Type B pancreatic cell (in vitro differentiated cells): ENCODE measurements at places on chromosomes 2 and 18.

DNA sequence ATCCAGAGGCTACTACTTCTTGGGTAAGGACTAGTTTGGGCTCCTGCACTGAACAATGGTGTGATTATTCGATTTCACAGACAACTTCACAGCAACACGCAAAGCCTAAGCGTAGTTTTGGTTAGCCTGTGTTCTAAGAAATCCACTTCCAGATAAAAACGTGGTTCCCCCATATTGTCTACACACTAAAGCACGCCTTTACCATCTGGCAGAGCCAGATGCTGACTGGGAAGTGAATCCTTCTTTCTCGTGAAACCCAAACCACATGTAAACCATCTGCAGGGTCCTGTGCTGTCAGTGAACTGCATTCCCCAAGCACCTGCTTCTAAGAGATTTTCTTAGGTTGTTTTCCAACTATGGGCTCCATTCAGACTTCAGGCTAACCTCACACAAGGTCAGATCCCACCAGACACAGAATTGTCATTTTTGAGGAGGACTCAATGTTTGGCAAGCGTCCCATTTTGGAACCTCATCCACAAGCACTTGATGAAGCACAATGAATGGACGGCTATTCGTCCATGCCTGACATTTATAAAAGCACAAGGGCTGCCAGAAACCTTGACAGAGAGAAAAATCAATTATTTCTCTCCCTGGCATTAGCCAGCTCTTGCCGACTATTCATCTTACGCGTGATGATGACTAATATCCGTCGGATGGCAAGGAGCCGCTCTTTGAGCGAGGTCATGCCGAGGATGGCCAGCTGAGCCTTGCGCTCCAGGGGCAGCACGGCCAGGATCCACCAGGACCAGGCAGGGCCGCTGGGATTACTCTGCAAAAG, 38.4 kb downstream of the LONRF2 start:
- DNase-seq = no peak

DNA sequence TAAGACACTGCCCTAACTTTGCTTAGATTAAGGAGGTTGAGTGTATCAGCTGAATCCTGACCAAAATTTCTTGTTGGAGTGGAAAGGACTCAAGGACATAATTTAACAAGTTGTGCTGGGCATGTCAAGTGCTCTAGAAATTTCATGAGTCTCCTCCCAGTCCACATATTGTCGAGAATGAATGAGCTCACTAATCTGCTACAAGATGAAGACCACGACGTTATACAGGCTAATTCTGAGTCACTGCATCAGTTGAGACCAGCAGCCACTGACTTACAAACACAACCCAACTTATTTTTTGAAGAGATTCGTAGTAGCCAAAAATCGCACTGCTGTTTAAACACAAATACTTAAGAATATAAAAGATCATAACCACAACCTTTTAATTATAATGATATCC, 28.7 kb upstream of the SLC8A1 start:
- no peak for DNase-seq

DNA sequence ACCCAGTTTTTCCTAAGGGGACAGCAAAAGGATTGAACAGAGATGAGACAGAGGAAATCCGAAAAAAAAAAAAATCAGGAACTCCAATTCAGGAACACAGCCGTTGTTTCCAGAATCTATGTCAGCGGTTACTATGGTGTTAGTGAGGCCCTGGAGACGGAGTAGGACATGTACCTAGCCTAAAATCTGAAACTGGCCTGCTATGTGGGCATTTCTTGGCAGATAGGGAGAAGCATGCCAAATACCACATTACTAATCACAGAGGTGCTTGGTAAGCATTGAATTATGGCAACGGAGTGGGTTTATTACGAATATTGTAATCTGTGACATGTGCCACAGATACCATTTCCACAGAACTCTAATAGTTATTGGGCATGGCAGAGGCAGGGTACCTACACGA, 530.6 kb downstream of the CCDC85A start:
- DNase-seq = no peak

DNA sequence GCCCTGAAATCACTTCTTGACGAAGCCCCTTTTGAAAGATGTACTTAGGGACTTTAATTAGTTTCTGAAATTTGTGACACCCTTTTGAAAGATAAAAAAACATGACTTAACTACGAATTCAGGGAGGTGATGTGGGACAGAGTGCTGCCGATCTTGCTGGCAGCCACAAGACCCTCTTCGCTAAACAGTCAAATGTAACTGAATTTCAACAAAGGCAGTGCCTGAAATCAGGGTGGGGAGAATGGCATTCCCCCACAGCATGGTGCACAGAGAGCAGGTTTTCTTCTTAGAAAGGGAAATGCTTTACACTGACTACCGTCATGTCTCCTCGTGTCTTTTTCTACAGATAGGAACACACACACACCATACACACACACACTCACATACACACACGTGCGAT, 640.2 kb upstream of the POU3F3 start:
- DNase-seq = no peak

- no peak for DNase-seq
These were observed 119.6 kb upstream of the ITGA6 start for GRCh38 chr2:172307800-172308199.

- DNase-seq = no peak
These were observed 2187.6 kb upstream of the CELF4 start for GRCh38 chr18:39753178-39753577.

DNA sequence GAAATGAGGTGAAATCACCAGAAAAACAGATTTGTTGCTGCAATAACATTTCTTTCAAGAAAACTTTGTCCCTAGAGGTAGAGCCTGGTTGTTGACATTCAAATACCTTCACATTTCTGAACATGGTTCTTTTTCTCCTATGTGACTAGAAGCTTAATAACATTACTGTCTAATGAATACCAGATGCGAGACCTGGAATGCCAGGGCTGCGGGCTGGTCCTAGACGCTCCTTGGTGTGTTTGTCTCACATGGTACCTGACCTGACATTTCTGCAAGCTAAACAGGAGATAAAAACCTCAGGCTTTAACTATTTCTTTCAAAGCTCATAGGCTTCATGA, 38.5 kb downstream of the ACKR3 start:
- no peak for DNase-seq

DNA sequence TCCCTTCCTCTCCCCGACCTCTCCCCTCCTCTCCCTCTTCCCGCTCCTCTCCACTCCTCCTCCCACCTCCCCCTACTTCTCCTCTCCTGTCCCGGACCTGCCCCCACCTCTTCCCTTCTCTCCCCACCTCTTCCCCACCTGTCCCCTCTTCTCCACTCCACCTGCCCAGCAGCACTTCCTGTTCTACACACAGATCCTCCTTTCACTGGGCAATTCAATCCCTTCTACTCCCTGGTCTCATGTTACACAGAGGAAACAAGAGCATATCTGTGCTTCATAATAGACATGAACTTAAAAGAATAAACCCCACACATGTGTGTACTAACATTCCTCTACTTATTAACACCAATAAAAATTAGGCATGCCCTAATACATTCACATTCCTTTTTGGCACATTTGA, 34.8 kb downstream of the TIMM21 start:
- DNase-seq = no peak

GRCh38 chr18:59712311-59712710, 15.1 kb upstream of the CCBE1 start:
- no peak for DNase-seq

DNA sequence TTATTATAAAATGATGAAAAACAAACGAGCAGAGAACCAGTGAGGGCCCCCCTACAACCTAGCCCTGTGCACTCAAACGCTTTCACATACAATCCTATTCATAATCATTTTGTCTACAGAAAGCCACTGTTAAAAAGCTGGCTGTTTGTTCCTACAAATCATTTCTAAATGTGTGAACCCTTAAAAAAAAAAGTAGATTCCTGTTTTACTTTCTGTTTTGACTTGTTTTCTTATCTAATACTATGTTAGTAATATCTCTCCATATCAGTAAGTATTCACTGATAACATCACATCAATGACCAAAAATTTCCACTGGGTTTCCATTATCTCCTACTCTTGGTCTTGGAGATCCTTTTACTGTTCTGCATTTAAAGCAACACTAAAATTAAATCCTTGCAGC, 128.8 kb upstream of the TTC39C start:
- DNase-seq = no peak

- DNase-seq = no peak
These were observed 1230.6 kb upstream of the CHAC2 start for GRCh38 chr2:52536929-52537460.

DNA sequence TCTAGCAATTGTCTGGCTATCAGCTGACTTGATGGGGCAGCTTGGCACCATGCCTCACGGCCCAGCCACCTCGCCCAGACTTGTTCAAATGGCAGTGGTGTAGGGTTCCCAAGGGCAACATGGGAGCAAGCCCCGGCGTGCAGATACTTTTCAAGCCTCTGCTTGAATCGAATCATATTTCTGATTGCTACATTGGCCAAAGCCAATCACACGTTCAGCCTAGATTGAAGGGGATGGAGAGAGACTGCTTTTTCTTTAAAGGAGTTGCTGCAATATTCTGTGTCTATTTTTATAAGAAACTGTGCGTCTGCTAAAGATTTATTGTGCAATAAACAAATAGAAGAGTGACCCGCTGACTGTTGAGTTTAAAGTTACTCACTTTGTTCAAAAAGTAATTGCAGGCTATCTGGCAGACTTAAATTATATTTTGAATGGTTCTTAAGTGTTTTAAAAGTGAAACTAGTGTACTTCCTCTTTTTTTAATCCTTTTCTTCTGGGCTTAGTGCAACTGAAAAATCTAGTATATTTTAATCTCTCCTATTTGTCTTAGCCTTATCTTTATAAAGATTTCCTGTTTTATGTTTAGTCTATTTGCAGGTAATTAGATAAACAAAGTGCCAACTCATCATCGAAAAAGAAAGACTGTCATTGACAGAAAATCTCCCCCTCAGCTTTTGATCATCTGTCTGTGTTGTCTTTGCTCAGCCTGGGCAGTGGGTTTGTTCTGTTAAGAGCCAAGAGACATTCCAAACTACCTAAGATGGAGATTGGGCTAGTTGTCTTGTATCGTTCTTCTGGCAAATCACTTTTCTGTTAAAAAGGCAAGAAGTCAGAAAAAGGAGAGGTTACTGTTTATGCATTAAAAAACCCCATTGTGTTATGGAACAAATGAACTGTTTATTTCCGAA, 156.1 kb downstream of the TPGS2 start:
- no peak for DNase-seq

DNA sequence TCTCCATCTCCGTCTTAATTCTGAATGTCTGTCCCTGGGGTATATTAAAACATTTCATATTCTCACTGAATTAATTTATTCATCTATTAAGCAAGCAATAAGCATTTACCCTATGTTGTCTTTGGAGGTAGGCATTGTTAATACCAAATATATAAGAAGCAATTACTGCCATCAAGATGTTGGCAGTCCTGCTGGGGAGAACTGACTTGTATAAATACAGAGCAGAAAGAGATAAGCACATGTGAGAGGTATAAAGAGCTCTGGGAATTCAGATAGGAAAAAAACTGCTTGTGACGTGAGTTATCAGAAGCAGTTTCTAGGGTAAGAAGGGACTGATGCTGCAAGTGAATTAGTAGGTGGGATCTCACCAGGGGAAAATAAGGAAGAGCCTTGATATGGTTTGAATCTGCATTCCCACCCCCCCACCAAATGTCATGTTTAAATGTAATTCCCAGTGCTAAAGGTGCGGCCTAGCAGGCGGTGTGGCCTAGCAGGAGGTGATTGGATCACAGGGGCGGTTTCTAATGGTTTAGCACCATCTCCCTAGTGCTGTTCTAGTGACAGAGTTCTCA, 286.8 kb downstream of the RAD51AP2 start:
- no peak for DNase-seq

DNA sequence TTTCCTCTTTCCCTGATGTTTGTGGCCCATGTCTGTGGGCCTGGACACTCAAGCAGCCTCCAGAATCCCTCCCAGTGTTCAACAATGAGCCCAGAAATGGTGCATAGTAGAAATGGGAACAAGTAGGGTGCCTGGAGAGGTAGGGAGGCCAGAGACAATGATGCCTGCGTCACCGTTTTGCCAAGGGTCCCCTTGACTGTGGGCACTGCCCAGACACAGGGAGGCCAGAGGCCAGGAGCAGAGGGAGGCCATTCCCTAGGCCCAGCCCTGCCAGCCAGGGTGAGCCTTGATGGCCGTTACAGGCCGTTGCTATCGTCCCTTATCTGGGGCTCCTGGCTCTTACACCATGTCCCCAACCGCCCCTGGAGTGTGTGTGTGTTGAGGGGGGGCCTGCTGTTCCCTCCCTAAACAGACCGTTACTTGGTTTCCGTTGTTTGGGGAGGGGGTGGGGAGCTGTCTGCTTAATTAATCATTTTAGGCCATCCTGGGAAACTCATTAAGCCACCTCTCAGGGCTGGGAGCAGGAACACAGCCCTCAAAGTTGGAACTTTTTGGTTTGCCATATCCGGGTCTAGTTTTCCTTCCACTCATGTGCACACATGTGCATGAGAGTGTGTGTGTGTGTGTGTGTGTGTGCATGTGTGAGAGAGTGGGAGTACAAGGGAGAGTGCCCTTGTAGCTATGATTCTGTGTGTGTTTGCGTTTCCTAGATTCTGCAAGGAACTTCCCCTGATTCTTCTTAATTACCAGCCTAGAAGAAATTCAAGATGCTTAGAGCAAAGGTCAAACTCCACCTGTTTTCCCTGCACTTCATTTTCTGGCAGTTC, 135.2 kb upstream of the HAAO start:
- DNase-seq = no peak

GRCh38 chr2:80438686-80439085, 134.1 kb upstream of the LRRTM1 start:
- DNase-seq = no peak

GRCh38 chr2:121974897-121975661, 219.6 kb downstream of the TSN start:
- no peak for DNase-seq

GRCh38 chr2:43763091-43763490, 10.7 kb upstream of the DYNC2LI1 start:
- no peak for DNase-seq

- no peak for DNase-seq
These were observed 19.1 kb downstream of the SEPTIN2 start for GRCh38 chr2:241334813-241335212.

- no peak for DNase-seq
These were observed 402.5 kb upstream of the SPRED2 start for GRCh38 chr2:65834771-65835475.

DNA sequence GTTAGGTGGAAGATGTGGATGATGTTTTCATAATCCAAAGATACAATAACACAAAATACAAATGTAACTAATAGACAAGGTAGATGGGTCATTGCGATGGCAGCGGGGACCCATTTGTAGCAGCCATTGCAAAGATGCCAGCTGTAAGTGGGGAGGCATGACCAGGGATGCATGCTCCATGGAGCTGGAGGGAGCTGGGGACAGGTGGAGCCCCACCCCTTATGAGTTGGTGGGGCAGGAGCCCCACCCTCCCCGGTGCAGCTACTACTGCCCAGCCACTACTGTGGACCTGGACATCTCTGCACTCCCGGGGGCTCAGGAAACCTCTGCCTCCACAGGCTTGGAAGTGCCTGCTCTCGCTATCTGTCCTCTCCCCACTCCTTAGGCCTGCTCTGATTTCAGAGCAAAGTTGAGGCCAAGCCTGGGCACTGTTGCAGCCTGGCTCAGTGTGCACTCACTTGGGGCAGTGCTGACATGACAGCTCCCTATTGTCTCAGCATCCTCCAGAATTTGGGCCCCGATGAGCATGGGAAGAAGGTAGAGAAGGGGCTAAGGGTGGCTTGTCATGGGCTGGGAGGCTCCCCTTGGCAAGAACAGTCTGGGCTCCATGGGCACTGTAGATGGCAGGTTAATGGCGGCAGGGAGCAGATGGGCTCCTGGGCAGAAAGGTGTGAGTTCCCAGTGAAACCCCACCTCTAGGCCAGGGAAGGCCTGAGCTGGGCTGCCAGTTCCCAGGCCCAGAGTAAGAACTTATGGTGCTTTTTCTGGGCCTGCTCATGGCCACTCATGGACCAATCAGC, 81.1 kb downstream of the ZNF804A start:
- DNase-seq = no peak

GRCh38 chr2:241007880-241008710, 9.7 kb downstream of the SNED1 start:
- peak; percentile 61 for DNase-seq
